Stimulated activated CD4-positive, alpha-beta T cell treated with anti-CD3 and anti-CD28 coated beads, Interleukin-1b, Interleukin-23, amount 100 ng/mL, for 24 hours (primary cell): ENCODE measurements at places on chromosomes 11 and 22.

DNA sequence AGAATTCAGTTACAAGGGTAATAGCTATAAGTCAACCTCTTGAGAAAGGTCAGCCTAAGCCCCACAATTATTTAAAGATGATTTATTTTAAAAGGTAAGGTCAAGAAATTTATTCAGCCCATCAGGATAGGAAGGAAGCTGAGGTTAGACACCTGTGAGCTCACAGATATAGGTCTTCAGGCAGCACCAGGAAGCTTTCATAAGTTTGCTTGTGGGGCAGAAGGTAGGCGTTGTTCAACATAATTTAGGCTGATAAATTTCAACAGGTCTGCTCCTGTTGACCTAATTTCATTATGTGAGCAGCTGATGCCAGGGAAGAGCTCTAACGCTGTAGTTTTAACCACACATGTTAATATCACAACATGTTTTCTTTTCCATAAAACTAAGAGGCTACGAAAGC is 118.1 kb upstream of the APOA1 start:
- DNase-seq: no peak

DNA sequence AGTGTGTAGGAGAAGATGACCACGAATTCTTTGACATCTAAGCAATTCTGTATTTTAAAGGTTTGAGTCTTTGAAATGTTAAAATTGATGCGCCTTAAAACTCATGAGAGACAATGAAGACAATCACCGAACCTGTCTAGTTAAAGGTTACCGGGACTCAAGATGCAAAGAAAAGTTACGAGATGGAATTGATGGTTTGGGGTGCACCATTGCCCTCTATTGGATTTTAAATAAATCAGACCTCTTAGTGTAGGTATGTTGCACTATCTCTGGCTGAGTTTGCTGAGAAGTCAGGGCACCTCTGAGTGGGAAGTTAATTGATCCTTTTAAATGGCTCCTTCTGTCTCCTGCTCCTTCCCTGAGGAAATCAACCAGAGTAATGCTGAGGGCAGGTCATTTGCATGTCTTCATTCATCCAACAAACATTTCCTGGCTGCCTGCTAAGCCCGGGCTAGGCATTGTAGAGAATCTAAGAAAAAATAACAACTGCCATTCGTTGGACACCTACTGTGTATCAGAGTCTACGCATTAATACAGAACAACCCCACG is 19.4 kb upstream of the TMA7B start:
- no peak for DNase-seq

GRCh38 chr11:108324587-108324986 is 101.7 kb downstream of the ATM start:
- no peak for DNase-seq

DNA sequence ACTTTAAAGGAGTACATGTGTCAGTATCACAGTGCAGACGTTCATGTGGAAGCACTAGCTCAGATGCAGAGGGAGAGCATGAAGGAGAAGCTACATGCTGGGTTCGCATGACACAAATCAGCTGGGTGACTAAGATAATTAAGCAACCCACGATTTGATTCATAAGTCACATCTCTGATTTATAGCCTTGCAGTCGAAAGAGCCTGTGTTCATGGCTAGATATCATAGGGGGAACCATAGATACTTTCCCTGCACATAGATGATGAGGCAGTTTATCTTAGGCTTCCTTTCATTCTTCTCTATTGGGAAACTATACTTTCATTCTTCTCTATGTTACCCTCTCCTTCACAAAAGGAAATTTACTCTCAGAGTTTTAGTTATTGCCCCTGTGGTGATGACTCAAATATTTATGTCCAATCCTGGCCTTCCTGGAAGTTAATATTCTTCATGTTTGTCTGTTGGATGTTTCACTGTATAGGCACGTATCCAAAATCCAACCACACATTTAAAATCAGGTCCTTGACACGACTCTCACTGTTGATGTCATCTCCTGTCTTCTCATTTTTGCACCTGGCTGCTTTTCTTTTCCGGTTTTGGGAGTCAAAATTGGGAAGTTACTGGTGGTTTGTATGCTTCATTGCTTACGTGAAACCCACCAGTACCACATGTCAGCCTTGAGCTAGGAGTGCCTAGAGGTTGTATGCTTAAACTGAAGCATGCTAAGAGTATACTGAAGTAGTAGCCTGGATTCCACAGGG is 56.3 kb upstream of the SLC5A12 start:
- DNase-seq: no peak

- DNase-seq: no peak
Measured at GRCh38 chr11:100923555-100923954, 206.1 kb downstream of the PGR start.

DNA sequence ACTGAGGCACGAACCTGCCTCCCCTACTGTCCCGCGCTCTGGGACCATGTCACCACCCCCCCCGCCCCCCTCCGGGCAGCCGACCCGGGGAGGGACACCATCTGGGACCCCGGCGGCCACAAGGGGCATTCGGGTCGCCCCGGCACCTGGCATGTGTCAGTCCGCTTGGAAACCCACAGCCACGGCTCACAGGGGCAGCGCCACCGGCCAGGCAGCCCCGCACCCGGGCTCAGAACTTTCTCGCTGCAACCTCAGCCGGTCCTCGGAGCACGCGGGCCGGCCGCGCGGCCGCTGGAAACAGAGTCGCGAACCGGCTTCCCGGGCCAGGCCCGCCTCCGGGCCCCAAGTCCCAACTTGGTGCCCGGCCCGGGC is 159.9 kb upstream of the GRK3 start:
- DNase-seq: no peak
